GM12891 (cell line): ENCODE measurements at places on chromosomes 2 and 18.

DNA sequence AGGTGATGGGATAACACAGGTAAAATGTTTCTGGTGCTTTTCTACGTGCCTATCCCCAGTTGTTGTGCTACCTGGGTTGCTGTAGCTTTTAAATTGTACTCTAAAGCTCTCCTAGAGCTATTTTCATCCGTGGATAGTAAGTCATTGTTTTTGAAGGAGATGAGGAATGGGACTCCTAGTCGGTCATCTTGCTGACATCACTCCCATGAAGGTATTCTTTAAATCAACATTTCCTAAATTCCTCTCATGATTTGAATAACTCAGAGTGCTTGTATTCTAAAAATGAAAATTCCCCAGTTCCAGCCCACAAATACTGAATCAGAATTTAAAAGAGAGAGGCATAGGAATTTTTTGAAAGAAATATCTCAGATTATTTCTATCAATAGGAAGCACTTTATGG, 44.3 kb downstream of the CCDC148 start:
- no peak for DNase-seq

DNA sequence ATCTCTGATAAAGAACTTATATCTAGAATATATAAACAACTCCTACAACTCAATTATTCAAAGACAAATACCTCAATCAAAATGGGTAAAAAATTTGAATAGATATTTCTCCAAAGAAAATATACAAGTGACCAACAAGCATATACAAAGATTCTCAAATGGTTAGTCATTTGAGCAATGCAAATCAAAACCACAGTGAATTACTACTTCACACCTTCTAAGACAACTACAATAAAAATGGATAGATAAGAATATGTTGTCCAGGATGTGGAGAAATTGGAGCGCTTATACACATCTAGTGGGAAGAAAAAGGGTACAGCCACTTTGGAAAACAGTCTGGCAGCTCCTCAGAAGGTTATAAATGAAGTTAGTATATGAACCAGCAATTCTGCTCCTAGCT, 332.9 kb downstream of the TGIF1 start:
- DNase-seq = no peak

DNA sequence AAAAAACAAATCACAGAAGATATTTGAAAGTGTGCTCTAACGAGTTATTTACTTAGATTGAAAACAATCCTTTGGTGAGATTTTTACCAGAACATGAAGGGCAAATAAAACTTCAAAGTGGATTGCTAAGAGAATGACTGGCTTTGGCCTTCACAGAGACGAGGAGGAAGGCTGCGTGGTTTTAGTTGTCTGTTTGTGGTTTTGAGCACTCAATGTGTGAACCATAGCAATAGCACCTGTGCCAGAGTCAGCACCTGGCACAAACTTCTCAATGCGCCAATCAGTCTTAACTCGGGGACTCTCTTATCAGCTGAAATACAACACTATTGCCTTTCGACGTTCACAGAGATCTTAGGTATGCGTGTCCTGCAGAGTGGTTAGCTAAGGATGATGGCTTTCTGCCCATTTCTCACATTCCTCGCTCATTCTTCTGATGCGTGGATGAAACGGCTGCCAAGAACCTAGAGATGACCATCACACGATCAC, 70.0 kb downstream of the MBP start:
- DNase-seq = no peak

DNA sequence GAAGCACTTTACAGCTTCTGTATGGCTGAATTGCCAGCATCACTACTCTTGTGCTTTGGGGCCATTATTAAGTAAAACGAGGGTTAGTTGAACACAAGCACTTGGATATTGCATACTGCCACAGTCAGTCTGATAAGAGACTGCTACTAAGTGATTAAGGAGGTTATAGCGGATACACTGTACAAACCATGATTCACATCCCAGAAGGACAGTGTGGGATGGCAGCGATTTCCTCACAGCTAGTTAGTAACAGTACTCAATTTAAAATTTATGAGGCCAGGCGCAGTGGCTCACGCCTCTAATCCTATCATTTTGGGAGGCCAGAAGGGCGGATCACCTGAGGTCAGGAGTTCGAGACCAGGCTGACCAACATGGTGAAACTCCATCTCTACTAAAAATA, 2.6 kb upstream of the BMPR2 start:
- DNase-seq = no peak

GRCh38 chr2:127640082-127641072, 5.6 kb upstream of the GPR17 start:
- peak; percentile 83 for DNase-seq

DNA sequence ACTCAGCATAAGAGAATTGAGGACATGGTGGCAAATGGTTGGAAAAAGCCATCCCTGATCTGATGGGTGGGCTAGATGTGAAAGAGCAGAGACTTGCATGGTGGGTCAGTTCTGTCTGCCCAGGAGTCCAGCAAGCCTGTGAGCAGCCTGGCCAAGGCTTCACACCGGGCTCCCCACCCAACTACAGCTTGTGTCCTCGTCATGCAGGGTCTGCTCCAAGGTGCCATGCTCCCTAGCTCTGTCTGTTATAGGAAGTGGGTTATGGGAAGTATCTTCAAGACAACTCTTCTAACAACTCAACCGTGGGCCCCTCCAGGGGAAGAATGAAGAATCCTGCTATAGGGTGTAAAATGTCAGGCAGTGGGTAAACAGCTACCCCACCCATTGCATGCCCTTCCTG, 97.4 kb downstream of the ADD2 start:
- DNase-seq = no peak

GRCh38 chr2:26016012-26016705, 17.7 kb upstream of the RAB10 start:
- DNase-seq = no peak

GRCh38 chr2:83103613-83104012, 1355.5 kb downstream of the SUCLG1 start:
- DNase-seq = no peak

DNA sequence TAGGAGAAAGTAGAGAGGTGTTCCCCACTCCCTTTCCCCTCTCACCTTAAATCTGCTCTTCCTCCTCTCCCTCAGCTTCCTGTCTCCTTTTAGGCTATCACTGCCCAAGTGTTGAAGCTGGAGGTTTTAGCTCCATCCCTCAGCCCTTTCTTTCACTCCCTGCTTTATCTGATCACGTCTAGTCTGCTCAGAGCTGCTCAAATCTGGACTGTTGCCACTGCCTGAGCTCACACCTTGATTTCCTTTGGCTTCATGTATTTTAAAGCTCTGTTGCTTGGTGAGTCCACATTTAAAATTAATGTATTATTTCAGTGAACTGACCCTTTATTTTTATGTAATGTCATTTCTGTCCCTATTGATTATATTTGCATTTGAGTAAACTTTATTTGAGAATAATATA, 236.6 kb downstream of the PTGR3 start:
- no peak for DNase-seq

- no peak for DNase-seq
These were observed 80.9 kb downstream of the CERS6 start for GRCh38 chr2:168536925-168537466.

DNA sequence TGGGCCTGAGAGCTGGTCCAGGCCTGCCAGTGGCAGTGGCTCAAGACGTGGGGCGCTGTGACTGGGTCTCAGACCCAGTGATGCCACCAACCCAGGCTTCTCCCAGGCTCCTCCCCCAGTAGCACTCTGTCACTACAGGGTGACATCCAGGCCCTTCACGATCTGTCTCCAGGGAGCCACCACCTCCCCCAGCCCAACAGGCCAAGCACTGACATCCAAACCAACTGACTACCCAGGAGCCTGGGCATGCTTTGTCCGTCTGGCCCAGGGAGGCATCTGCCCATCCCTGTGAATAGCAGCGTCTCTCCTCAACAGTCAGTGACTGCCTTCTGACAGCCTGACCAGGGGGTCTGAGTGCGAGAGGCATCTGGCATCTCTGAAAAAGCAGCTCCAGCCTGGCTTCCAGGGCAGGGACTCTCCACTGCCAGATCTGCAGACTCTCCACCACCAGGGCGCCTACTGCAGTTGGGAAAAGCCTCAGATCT, 13.0 kb downstream of the TEX44 start:
- no peak for DNase-seq

- DNase-seq = no peak
These were observed 176.3 kb downstream of the SEPTIN10 start for GRCh38 chr2:109437325-109438090.

GRCh38 chr2:120456867-120457266, 110.9 kb downstream of the INHBB start:
- no peak for DNase-seq

DNA sequence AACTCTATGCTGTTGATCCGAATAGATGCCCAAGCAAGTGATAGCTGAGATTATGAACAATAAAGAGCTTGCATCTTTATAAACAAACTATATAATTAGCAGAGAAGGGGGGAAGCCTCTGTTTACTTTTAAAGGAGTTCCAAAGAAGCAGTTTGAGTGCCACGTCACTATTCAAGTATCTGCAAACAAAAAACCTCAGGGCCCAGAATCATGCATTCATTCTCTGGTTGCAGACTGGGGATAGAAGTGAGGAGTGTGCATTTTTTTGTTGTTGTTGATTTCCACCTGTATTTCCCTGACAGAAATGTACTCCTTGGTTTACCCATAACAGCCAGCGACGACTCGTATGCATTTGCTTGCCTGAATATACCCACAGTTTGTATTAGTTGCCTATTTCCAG, 264.3 kb downstream of the PTGR3 start:
- no peak for DNase-seq

DNA sequence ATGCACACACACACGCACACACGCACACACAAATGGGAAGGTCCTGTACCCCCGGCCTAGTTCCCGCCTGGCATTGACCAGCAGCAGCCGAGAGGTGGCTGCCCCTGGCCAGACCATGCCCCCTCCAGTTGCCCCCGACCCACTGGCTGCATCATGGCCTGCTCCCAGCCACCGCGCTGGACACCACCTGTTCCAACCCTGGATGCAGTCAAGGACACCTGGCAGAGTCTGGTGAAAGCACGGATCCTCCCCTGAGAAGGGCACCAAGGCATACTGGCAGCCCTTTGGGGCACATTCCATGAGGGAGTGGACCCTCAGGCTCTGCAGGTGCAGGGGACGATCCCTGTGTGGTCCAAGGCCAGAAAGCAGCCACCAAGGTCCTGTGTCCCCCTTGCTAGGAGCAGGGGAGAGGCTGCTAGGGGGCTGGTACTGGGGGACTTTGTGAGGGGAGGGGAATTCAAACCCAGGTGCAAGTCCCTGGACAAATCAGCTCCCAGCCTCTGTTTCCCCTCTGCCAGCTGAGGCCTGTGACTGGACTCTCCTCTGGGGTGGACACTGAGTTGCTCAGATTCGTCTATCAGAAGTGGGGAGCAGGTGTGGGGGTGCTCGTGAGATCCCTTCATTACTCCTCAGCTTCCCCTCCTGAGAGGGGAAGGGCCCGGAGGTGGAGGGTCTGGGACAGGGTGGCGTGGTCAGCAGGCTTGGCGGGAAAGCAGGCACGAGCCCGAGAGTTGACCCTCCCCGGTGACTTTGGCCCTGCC, 3.5 kb downstream of the ESPNL start:
- no peak for DNase-seq

- no peak for DNase-seq
These were observed 8.4 kb upstream of the SP9 start for GRCh38 chr2:174326161-174327020.

GRCh38 chr2:3595985-3596384, 1.1 kb downstream of the COLEC11 start:
- DNase-seq = peak; percentile 55

DNA sequence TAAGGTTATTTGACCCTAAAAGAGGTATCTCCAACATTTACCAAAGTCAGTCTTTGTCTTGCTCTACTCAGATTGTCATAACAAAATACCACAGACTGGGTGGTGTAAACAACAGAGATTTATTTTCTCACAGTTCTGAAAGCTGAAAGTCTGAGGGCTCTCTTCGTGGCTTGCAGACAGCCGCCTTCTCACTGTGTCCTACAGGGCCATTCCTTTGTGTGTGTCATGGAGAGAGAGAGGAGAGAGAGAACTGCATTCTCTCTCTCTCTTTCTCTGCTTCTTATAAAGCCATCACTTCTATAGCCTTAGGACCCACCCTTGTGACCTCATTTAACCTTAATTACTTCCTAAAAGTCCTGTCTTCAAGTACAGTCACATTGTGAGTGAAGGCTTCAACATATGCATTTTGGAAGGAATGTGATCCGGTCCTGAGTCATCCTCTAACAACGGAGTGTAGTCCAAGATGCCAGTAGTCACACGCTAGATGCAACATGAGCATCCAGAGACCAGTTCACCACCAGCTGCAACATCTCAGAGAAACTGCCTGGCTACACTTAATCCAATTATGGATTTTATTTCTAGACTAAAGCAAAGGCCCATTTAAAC, 130.2 kb downstream of the CD226 start:
- DNase-seq = no peak

DNA sequence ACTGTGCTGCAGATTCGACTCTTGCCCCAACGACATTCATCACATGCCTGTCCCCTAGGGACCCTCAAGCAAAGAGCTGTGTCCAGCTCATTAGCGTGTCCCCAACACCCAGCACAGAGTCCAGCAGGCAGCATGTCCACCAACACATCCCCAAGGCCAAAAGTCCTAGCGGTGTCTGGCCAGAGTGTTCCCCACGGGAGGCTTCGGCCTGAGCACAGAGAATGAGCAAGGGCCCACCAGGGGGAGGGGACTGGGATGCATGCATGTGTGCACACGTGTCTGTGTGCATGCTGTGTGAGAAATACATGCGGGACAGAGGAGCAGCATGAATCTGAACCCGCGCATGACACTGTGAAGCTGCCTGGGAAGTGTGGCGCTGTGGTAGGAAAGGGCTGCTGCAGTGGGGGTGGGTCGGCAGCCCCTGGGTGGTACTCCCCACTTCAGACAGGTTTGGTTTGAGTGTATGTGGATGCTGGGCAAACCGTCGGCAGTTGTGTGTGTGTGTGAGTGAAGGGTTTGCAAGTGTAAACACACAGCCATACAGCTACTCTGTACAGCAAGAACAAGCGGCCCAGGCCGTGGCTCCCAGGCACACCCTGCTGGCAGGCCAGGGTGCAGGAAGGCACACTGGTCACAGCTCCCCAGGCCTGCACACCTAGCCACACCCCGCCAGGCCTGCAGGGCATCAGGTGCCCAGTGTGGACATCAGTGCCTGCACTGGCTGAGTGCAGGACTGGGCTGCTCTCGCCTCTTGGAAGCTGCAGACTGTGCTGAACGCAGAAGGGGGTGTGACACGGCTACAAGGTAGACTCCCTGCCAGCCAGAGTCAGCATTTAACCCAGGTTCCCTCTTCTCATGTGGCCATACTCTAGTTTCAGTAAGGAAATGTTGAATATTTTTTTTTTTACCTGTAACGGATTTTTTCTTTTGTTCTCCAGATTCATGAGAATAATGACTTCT, 19.5 kb upstream of the HES6 start:
- DNase-seq = no peak

GRCh38 chr18:5729983-5730699, 165.2 kb downstream of the TMEM200C start:
- no peak for DNase-seq

- no peak for DNase-seq
These were observed 6.5 kb downstream of the SCN3A start for GRCh38 chr2:165197346-165197745.

- DNase-seq = no peak
These were observed 19.3 kb downstream of the MAPK4 start for GRCh38 chr18:50579061-50579774.
